ENCODE measurements at places on chromosomes 7 and 10. TPM values are rescaled to one million over a fixed set of nuclear protein-coding genes. Genes with fewer than 3 reads are reported as not detected.

The TAS2R4 gene
- 1.0 TPM for total RNA-seq

The CYP2C19 gene
- total RNA-seq: 0.50 TPM

The NPTX2 gene
- total RNA-seq: under 0.01 TPM

The HPSE2 gene
- not detected for total RNA-seq

The CYCS gene
- total RNA-seq: 87.8 TPM

The FAM221A gene
- 4.4 TPM for total RNA-seq

The MAP3K8 gene
- total RNA-seq: 7.9 TPM

The SPDYE6 gene
- not detected for total RNA-seq

The PNLIPRP1 gene
- total RNA-seq: not detected

The NANOS1 gene
- 0.68 TPM for total RNA-seq

The CNNM1 gene
- total RNA-seq: under 0.01 TPM

The CCL24 gene
- not detected for total RNA-seq

The CALML3 gene
- total RNA-seq: 9.2 TPM

The OR2A1 gene
- not detected for total RNA-seq

The EPHB6 gene
- 0.34 TPM for total RNA-seq

The PRSS37 gene
- not detected for total RNA-seq

The SPDYE2 gene
- not detected for total RNA-seq

The NEBL gene
- total RNA-seq: 38.3 TPM

The ACSL5 gene
- total RNA-seq: not detected

The TMEM254 gene
- total RNA-seq: 13.0 TPM

The NUTM2D gene
- total RNA-seq: 2.1 TPM

The TRPV6 gene
- total RNA-seq: not detected

The GCK gene
- total RNA-seq: 0.34 TPM

The LIPM gene
- 0.34 TPM for total RNA-seq

The EBLN1 gene
- not detected for total RNA-seq

The NPC1L1 gene
- total RNA-seq: under 0.01 TPM

The CACUL1 gene
- total RNA-seq: 38.2 TPM

The GDF10 gene
- total RNA-seq: not detected

The SOSTDC1 gene
- total RNA-seq: not detected

The ADCYAP1R1 gene
- not detected for total RNA-seq

The NXPH1 gene
- total RNA-seq: not detected

The SLIT1 gene
- total RNA-seq: under 0.01 TPM

The CRHR2 gene
- total RNA-seq: not detected

The SYT15 gene
- 0.14 TPM for total RNA-seq

The CAMK2B gene
- not detected for total RNA-seq

The CALD1 gene
- total RNA-seq: 209 TPM

The VAX1 gene
- not detected for total RNA-seq

The LDB3 gene
- total RNA-seq: under 0.01 TPM

The PLAC9 gene
- not detected for total RNA-seq

The CLEC2L gene
- not detected for total RNA-seq

The SMO gene
- total RNA-seq: 3.1 TPM

The PILRA gene
- under 0.01 TPM for total RNA-seq

The IFIT1B gene
- total RNA-seq: not detected

The LRMDA gene
- 5.6 TPM for total RNA-seq

The CTAGE15 gene
- total RNA-seq: 1.0 TPM

The BAIAP2L1 gene
- total RNA-seq: 20.8 TPM

The CTNNA3 gene
- under 0.01 TPM for total RNA-seq

The COPS6 gene
- total RNA-seq: 63.2 TPM

The TRPV5 gene
- not detected for total RNA-seq

The GPRIN2 gene
- total RNA-seq: 7.8 TPM

The NUPR2 gene
- not detected for total RNA-seq

The ADO gene
- total RNA-seq: 28.5 TPM

The GIMAP7 gene
- total RNA-seq: not detected

The FAM180A gene
- total RNA-seq: 0.14 TPM

All from nasal cavity respiratory epithelium epithelial cell of viscerocranial mucosa (primary cell).